ENCODE measurements at places on chromosomes 4 and X.
A peak's percentile ranks its signal among the peaks of the same experiment; 100 is the strongest.

DNA sequence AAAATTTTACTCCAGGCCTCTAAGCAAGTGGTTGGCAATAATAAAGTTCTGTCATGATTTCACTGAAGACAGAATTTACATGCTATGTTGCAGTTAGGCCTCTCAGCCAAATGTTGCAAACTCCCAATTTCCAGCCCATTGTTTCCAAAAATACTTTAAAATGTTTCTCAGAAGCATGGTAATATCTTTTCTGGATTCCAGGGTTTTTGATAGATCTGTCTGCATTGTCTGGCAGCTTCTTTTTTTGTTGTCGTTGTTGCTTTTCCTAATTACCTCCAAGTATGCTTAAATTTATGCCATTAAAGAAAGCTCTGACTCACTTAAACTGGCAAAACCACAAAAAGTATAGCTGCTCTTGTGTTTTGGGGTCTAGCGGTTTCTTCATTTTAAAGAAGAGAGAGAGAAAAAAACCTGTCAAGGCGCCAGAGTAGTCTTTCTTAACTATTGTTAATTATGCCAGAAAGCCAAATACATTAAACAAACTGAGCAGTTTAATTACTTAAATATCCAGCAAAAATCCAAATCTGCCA is 97.0 kb downstream of the AGTR2 start:
- no peak for DNase-seq

GRCh38 chrX:153416781-153417450 is 5.6 kb downstream of the ZFP92 start:
- DNase-seq = no peak

DNA sequence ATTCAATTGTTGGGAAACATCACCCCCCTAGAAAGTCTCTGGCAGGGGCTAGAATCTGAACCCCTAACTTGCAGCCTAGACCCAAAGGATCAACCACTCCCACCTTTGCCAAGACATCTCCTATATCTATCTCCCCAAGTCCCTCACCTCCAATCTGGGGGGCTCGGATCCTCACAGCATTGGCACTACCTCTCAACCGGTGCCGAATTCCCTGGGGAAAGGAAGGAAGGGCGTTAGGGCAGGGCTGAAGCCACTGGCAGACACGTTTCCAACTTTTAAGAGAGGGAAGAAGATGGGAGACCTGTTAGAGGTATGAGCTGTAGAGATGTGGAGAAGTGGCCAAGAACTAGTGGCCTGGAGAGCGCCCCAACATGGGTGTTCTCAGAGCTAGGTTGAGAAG is 2.7 kb downstream of the TIMM17B start:
- no peak for DNase-seq

- no peak for DNase-seq
These were observed 91.6 kb upstream of the GNPDA2 start for GRCh38 chr4:44817930-44818329.

- no peak for DNase-seq
These were observed 114.2 kb downstream of the COMMD8 start for GRCh38 chr4:47349326-47349725.

GRCh38 chr4:153111426-153112040 is 92.7 kb upstream of the TRIM2 start:
- no peak for DNase-seq

DNA sequence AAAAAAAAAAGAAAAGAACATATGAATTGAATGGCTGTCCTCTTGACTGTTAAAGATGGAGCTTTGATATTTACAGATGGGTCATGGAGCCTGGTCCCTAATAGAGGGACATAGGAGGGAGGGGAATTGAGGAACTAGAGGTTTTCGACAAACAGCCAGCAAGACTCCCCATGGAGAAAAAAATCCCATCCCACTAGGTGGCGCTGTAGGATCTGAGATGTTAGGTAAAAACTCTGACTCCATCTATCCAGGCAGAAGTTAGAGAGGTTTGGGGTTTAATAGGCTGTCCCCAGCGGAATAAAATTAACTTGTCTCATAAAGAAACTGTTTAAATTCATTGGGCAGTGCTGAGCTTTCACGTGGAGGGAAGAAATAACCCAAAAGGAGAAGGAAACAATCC is 45.9 kb downstream of the HMGB2 start:
- peak; percentile 26 for DNase-seq

Data from stimulated activated CD8-positive, alpha-beta memory T cell treated with anti-CD3 and anti-CD28 coated beads, Interleukin-7, amount 100 ng/mL, for 4 hours (primary cell).